ENCODE measurements at places on chromosomes 6 and 20.

DNA sequence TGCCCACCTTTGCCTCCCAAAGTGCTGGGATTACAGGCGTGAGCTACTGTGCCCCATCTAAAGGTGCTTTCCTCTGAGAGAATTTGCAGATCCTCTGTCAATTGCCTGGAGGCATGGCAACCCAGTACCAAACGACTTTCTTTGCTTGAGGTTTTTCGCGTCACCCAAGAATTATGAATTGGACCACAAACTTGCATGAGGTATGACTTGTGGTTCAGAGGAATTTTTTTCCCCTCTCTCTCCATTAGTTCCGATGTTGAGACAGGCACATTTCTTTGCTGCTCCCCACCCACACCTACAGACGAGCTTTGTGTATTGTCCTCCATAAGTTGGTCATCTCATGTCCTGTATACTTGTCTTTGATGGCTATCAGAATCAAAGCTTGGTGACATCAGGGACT is 11.8 kb upstream of the SCAF8 start:
- no peak for DNase-seq

GRCh38 chr20:33092361-33092760 is 12.9 kb downstream of the BPIFB4 start:
- no peak for DNase-seq

DNA sequence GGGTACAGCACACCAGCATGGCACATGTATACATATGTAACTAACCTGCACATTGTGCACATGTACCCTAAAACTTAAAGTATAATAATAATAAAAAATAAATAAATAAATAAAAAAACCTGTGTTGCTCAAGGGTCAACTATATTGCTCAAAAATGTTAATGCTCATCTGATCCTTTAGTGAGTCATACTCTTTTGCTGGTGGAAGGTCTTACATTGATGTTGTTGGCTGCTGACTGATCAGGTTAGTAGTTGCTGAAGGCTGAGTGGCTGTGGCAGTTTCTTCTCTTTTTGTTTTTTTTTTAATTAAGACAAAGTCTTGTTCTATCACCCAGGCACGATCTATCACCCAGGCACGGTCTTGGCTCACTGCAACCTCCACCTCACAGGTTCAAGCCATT is 29.6 kb upstream of the SMIM26 start:
- no peak for DNase-seq

GRCh38 chr6:75460681-75461080 is 32.9 kb downstream of the FILIP1 start:
- DNase-seq, result no peak

DNA sequence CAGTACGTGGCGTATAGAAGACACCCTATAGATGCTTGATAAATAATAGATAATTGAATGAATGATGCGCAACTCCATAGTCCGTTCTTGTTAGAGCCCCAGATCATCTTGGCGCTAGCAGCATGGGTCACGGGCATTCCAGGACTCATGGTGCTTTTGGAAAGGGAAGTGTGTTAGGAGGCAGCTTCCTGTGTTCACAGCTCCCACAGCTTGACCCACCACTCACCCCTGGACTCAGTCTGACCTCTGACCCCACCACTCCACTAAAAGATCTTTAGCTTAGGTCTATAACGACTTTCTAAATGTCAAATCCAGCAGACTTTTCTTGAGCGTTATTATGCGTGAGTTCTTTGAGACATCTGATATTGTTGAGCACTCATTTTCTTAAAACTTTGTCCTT is 35.8 kb upstream of the KIF16B start:
- no peak for DNase-seq

DNA sequence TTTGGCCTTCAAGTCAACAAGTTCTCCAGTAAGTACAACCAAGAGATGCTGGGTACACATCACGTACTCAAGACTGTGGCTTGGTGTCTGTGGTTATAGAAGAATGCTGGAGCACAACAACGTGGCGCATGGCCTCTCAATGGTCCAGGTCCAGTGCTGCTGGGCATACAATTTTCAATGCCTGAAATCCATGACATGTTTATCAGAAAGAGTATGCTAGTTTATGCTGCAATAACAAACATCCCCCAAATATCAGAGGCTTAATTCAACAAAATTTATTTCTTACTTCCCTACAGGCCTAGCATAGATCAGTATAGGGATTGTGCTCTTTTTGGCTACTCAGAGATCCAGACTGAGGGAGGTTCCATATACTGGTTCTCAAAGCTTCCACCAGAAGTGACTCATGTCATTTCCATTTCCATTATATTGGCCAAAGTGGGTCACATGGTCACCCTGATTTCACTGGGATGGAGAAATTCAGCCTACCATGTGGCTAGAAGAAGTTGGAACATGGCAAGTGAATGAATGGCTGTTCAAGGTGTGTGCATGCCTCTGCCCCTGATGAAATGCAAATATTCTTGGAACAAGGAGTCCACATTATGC is 33.3 kb upstream of the KIF16B start:
- no peak for DNase-seq

All from hypothalamus (tissue), 51 donors.